Breast epithelium (tissue), 4 donors: ENCODE measurements at places on chromosomes 4 and X.

GRCh38 chr4:138522366-138522765 lies 280.2 kb upstream of the SLC7A11 start:
- no peak for DNase-seq

DNA sequence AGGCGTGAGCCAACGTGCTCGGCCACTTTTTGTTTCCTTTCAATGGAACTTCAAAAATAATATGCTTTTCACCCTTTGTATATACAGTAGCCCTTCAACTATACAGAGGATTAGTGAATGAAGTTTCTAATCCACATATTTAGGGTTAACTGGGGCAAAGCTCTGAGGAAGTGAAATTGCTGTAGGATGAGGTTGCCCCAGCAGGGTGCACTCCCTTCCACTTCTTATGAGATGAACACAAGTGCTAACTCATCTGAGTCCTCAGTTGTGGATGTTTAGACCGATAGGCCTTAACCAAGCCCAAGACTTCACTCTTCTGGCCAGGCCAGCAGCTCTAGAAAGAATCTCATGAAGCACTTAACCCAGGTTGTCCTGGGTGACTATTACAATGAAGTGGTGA lies 29.1 kb upstream of the CT55 start:
- DNase-seq = no peak

DNA sequence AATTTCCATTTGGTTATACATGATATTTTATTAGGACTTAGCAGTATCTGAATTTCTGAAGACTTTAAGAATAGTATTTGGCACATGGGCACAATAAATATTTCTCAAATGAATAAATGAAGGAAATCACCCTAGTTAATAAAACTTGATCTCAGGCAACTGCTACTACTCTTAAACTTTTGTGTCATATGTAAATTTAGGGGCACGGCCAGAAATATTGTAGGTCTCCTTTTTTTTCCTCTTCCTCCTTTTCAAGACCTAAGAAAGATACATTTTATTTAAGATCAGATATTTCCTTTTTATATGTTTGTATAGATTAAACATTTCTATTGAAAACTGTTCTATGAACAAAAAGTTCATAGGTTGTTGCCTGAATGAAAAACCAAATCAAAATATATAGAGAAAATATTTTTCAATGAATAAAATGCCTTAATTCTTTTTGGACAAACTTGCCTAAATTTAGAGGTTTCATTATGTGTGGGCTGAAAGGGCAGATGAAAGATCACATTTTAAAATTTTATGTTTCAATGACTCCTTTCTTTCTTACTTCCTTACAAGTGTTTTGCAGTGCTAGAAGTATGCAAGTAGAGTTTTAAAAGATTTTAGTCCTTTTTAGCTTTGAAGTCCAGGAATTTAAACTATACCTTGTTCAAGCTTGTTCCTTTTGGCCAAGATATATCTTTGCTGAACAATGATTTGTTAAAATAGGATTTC lies 26.3 kb downstream of the CNKSR2 start:
- no peak for DNase-seq

DNA sequence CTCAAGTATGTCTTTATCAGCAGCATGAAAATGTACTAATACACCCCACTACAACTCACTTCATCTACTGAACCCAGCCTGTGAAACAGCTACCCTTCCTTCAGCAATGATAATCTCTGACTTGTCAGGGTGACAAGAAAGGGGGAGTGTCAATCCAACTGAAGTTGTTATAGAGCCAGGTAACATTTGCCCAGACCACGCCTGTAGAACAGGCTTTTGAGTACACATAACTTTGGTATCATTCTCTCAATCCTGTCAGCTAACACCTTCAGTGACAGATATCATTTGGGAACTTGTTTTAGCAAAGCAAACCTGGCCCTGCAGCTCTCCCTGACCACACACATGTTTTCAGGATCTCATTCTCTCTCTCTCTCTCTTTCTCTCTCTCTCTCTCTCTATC lies 592.2 kb downstream of the SMARCA1 start:
- DNase-seq = no peak

DNA sequence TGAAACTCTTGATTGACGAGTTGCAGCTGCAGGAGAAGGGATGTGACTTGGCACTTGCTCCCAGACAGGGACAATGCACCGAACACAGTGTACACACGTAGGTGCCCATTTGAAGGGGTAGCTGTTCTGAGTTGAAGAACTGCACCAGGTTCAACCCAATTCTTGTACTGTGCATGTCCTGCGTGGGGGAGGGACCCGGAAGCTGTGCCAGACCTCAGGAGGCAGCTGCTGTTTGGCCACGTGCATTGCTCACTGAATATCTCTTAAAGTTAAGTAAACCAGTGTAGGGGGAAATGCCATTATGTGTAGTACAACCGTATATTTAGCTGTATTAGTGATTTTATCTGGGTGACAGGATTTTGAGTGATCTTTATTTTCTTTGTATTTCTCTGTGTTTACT lies 12.0 kb upstream of the RBBP7 start:
- DNase-seq = no peak

DNA sequence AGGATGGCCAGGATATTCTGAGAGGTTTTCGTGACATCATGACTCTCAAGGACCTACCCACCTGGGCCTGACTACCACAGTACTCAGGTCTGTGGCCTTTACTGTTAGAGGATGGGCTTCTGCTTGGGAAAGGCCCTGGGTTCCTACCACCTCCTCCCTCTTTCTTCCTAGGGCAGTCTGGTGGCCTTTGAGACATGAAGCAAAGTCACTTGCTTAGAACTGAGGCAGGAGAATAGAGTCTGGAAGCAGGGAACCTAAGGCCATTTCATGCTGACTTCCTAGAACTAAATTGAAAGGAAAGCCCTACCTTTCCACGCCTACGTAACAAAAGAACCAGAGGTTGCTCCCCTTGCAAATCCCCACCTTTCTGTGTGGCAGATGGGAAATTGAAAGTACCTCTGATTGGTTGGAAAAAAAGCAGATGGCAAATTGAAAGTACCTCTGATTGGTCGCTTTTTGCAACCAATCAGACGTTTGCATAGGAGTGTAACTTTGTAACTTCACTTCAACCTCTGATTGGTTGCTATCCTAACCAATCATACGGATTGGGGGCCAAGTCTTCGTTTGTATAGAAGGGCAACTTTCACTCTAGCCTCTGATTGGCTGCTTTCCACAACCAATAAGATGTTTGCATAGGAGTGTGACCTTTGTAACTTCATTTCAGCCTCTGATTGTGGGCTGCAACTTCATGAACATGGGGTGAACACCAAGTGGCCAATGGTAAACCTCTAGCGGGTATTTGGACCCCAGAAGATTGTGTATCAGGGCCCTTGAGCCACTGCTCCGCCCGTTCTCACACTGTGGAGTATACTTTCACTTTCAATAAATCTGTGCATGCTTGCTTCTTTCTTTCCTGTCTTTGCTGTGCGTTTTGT lies 9.9 kb upstream of the AKAP14 start:
- no peak for DNase-seq

- DNase-seq = no peak
Measured at GRCh38 chrX:139766545-139766983, 58.6 kb upstream of the MCF2 start.

GRCh38 chr4:78353921-78354320 lies 197.6 kb upstream of the ANXA3 start:
- no peak for DNase-seq

GRCh38 chr4:158810487-158811215 lies 41.8 kb downstream of the FNIP2 start:
- no peak for DNase-seq

GRCh38 chr4:16889945-16890344 lies 8.5 kb downstream of the LDB2 start:
- DNase-seq = no peak

DNA sequence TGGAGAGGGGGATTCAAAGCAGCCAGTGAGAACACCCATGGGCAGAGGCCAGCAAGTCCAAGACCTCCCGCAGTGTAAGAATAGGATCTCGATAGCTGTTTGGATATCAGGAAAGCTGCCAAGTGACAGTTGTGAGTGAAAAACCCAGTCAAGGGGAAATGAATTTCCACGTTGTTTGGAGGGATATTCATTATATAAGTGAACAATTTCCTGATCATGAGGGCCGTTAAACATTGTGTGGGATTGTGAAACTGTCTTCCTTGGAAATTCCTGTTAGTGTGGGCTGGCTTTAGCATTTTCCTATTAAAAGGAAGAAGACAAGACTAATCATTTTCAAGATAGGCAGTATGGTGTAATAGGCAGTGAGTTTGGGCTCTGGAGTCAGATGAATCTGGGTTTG lies 15.0 kb downstream of the CLDN2 start:
- DNase-seq = no peak

DNA sequence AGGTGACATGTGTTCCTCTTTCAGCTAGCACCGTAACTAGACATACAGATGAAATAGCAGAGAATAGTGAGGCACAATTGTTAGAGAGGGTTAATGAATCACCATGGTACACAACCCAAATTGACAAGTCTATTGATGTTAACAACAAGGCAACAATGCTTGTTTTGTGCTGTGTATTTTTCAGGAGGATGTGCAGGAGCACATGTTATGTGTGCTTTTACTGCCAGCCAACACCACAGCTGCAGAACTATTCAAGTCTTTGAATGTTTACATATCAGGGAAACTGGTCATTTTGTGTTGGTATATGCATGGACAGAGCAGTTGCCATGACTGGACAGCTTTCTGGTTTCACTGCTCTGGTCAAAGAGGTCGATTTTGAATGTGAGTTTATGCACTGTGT lies 32.8 kb downstream of the STBD1 start:
- no peak for DNase-seq

DNA sequence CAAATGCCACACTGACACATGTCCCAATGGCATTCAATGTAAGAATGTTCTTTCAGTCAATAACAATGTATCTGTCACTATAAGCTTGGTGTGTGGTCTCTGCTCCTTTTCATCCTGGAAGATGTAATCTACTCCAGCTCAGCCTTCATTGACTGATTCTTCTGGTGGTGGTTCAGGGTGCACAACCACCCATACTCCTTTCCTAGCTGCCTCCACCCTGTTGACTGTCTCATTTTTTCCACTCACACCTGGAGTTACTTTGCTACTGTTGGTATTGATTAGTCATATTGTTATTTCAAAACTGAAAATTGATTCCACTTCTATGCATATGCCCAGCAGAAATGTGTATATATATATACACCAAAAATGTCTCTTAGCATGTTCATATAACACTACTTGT lies 140.5 kb downstream of the ASB9 start:
- DNase-seq = no peak

- DNase-seq = no peak
Measured at GRCh38 chrX:30489323-30489722, 88.2 kb downstream of the TASL start.

GRCh38 chr4:169340834-169341233 lies 70.1 kb upstream of the SH3RF1 start:
- no peak for DNase-seq

DNA sequence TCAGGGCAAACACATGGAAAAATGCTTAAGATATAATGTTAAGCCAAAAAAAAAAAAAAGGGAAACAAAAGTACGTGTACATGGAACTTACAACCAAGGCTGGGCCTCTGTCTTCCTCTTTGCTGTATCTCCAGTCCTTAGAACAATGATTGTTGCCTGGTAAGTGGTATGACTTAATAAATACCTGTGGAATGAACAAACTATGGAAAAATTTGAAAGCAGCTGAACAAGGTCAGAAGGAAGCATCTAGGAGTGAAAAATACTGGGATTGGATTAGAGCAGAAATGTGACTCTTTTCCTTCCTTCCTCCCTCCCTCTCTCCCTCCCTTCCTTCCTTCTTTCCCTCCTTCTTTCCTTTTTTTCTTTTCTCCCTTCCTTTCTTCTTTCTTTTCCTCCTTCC lies 54.2 kb upstream of the SMIM10 start:
- no peak for DNase-seq
